ENCODE measurements at places on chromosomes 7 and 10.

- DNase-seq = no peak
Observed at GRCh38 chr10:50538555-50539398, 85.0 kb downstream of the SGMS1 start.

GRCh38 chr7:154431045-154431444, 378.8 kb downstream of the DPP6 start:
- DNase-seq = no peak

- DNase-seq = no peak
Observed at GRCh38 chr10:33487014-33487776, 152.7 kb upstream of the NRP1 start.

DNA sequence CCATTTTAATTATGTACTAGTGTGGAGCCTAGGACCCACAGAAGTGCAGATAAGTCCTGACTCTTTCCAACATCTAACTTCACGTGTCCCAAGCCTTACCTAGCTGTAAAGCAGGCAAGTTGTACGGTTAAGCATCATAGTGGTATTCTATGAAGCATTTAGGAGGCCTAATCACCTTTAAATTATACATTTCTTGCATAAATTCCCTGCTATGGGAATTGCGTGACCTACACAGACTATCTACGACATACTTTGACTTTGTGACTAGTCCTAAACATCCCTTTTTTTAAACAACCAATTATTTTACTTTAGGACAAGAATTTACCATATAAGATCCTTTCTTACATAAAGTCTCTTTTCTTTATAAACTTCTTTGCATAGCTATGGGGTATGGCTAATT, 37.7 kb upstream of the LRGUK start:
- no peak for DNase-seq

- no peak for DNase-seq
Observed at GRCh38 chr7:65387891-65388290, 14.2 kb downstream of the ZNF92 start.

DNA sequence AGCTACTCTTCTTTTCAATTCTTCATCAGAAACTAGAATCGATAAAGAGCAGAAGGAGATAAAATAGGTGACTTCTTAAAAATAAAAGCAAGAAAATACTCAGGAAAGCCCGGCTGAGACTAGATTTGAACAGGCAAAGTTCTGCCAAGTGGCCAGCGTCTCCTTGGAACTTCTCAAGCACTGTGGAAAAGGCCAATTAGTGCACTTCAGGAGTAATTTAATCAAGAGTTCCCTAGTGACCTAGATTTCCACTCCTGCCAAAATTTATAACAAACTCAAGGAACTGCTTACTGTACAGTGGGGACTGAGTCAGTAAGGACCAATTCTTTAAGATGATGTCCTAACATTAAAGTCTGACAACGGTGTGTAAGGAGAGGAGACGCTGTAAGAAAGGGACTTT, 57.3 kb downstream of the CHCHD3 start:
- DNase-seq = no peak

- DNase-seq = no peak
Observed at GRCh38 chr7:112063974-112064373, 142.2 kb downstream of the DOCK4 start.

GRCh38 chr10:46327685-46328084, 40.9 kb downstream of the ANTXRL start:
- DNase-seq = no peak

DNA sequence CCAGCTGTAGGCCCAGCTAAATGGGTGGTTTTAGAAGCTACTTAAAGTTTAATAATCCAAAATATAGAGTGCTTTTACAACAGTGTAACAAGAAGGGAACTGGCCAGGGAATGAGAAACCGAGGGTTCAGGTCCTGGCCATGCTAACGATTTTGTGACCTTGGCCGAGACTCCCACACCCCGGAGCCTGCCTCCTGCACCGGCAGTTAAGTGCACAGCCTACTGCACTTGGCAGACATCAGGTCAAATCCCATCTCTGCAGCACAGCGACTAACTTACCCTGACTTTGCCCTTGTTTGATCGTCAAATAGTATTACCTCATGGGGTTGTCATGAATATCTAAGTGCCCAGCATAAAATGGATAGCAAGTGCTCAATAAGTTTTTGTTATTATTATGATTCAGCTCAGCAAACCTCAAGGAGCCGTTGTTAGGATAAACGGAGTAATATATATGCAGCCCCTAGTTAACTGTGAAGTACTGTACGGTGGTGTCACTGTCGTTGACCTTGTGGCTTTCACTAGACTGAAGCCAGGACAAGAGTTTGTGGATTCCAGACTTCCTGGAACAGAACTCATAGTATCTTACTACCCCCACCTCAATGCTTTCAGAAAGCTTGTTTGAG, 35.5 kb downstream of the LYZL1 start:
- no peak for DNase-seq

DNA sequence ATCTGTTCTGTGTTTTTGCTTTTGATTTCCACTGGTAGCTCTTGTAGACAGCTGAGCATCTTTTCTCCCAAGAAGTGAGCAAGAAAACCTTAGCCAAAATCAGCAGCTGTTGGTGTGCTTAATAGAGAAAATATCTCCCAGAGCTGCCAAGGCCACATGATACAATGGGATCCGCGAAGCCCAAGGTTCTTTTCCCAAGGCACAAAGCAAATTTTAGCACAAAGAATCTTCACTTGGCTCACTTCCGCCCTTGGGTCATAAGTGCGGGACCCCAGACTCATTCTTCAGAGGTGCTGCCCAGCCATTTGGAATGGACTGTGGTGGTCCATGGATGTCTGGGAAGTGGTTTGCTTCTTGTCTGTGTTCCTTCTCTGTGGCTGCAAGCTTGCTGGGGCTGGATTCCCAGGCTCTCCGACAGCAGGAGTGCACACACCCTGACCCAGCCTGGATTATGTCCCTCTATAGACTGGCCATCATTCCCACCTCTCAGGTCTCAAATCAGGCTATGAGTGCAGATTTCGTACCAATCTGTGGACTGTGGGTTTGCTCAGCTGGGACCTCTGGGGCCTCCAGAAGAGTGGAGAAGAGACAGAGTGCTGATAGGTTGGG, 93.0 kb upstream of the TMEM72 start:
- no peak for DNase-seq

DNA sequence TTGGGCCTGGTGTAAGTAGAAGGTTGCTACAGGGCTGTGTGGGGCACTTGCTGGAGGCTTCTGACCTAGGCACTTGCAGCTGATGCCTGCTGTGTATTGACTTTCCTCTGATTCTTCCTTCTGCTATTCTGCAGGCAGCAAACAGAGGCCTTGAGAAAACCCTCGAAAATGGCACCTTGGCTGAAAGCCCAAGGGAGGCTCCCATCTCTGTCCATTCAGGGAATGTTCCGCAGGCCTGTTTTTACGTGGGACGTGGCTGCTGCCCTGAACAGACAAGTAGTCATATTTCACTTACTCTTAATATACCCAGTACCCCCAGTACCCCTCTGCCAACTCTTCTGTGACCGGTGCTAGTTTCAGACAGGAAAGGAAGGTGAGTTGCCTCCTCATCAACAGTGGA, 664.7 kb downstream of the INHBA start:
- DNase-seq = no peak

GRCh38 chr7:82056282-82056681, 286.4 kb upstream of the HGF start:
- no peak for DNase-seq

GRCh38 chr7:151411551-151411950, 1.7 kb upstream of the WDR86 start:
- no peak for DNase-seq

DNA sequence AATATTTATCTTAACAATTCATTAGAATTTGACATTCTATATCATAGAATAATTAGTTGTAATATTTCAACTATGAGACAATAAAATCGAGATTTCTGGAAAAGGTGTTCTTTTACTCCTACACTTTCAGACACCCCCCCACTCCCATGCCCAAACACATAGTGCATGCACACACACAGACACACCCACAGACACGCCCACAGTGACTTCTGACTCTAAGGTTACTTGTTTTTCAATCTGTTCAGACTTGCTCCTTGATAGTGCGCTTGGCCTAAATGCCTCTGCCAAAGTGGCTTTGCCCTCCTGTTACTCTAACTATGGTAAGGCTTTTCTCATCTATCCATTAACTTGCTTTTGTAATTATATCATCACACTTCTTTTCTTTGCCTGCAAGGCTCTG, 144.0 kb upstream of the PPP1R3A start:
- no peak for DNase-seq

DNA sequence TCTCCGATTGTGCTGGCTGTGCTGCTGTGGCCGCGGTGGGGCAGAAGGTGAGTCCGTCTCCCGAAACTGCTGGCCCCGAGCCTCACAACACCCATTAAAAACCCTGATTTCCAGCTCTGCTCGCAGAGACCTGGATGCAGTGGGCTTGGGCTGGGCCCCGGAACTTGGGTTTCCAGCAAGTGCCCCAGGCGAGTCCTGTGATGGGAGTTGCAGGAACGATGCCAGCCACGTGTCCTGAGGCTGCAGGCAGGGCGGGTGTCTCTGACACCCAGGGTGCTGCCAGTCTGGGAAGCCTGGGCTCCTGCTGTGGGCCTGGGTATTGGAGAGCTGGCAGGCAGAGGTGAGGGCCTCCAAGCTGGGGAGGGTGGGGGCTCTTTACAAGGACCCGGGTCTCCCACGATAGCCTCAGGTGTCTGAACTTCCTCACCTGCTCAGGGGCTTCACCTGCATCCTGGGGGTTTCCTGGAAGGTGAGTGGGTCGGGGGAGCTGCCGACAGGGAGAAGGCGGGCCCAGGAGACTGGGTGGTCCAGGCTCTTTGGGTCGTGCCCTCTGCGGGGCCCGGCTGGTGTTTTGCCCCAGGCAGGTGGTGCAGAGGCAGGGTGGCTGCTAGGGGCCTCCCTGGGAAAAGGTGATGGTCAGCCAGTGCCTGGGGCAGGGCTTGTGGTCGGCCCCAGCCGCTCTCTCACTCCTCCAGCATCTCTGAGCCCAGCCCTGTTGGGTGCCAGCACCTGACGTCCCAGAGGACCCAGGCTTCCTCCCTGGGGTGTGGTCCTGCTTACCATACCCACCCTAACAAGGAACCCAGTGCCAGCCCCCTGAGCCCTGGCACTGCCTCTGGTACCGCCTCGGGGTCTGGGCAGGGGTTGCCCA, 180.3 kb downstream of the DNAJB6 start:
- DNase-seq = no peak

DNA sequence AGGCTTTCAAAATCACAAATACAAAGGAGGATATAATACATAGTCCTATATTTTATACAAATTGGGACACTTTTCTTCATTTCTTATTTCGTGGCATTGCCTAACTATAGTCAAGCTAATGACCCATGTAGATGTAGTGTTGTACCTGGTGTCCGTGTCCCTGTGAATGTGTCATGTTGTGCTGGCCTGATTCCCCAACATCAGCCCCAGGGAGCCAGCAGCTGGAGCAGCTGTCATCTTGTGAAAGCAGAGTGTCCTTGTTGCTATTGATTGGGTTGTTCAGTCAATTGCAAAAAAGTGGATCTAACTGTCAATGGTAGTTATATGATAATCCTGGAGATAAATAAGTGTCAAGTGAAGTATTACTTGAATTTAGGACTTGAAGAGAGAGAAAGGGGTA, 86.3 kb downstream of the KAT6B start:
- no peak for DNase-seq

DNA sequence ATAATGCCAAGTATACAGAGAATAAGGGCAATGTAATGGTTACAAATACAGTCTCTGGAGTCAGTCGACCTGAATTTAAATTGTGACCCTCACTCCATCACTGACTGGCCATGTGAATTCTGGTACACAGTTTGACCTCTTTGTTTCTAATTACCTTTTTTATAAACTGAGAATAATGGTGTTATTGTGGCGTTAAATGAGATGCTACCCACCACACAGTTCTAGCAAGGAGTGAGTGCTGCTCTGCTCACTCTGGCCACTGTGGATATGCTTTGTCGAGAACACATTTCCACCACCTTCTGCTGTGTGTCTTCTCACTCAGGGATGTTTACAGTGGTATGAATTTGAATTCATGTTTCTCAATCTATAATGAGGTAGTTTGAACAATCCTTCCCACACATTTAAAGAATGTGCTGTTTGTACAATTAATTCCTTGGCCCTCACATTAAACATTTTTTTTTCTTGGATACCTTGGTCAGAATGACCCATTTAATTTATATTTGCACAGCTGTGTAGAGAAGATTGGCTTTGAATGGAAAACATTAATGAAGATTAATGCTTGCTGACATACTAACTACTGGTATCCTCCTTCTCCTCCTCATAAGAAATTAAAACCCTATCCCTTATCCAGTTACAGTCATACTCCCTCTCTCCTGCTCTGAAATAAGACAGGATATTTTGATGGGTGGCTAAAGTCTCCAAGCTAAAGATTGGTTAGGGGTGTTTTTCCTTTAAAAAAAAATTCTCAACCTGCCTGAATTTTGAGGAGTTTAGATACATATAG, 42.4 kb downstream of the PLCE1 start:
- no peak for DNase-seq

- DNase-seq = no peak
Observed at GRCh38 chr7:30303312-30304039, 19.1 kb downstream of the ZNRF2 start.

DNA sequence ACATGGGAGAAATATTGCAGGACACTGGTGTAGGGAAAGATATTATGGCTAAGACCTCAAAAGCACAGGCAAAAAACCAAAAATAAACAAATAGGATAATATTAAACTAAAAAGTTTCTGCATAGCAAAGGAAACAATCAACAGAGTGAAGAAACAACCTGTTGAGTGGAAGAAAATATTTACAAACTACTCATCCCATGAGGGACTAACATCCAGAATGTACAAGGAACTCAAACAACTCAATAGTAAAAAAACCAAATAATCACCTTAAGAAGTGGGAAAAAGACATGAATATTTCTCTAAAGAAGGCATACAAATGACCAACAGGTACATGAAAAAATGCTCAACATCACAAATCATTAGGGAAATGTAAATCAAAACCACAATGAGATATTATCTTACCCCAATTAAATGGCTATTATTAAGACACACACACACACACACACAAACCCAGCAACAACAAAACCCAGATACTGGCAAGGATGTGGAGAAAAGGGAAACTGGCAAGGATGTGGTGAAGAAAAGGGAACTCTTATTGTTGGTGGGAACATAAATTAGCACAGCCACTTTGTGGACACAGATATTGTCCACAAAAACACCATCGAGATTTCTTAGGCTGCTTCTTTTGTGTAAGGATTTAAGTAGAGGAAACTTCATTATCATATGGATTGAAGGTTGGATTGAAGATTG, 9.8 kb upstream of the RAB18 start:
- DNase-seq = no peak

- DNase-seq = no peak
Observed at GRCh38 chr10:23611308-23612029, 172.6 kb downstream of the OTUD1 start.

DNA sequence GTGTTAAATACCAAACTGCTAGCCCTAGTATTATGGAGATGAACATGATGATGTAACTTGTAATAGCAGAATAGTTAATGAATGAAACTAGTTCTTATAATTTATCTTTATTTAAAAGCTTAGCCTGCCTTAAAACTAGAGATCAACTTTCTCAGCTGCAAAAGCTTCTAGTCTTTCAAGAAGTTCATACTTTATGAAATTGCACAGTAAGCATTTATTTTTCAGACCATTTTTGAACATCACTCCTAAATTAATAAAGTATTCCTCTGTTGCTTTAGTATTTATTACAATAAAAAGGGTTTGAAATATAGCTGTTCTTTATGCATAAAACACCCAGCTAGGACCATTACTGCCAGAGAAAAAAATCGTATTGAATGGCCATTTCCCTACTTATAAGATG, 33.2 kb downstream of the SIRT1 start:
- no peak for DNase-seq

- no peak for DNase-seq
Observed at GRCh38 chr7:108285778-108286177, 155.6 kb upstream of the LAMB4 start.
